ENCODE measurements at places on chromosomes 1 and 21.

GRCh38 chr21:14239281-14239680, 23.3 kb downstream of the RBM11 start:
- DNase-seq: no peak

GRCh38 chr1:229161740-229162139, 109.2 kb upstream of the RAB4A start:
- no peak for DNase-seq

GRCh38 chr1:54475357-54475881, 69.2 kb upstream of the SSBP3 start:
- DNase-seq: no peak

GRCh38 chr1:17734609-17735008, 20.5 kb upstream of the ACTL8 start:
- DNase-seq: no peak

DNA sequence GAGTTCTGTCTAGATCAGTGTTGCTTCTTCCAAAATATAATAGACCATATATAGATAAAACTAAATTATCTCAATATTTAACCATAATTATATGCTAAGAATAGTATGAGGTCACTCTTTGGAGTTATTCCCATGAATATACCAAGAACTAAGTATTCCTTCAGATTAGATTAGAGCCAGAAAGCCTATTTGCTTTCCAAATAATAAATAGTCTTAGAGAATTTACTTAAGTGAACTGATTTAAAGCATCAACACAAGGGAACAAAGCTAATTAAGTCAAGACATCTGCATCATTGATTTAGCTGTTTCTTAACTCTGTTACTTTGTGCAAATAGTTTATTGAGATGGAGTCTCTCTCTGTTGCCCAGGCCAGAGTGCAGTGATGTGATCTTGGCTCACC, 35.7 kb downstream of the FNBP1L start:
- DNase-seq: no peak

- no peak for DNase-seq
These were observed 12.3 kb upstream of the RGS4 start for GRCh38 chr1:163056831-163057230.

- DNase-seq: no peak
These were observed 50.0 kb upstream of the SYT6 start for GRCh38 chr1:114203595-114204128.

GRCh38 chr1:151846062-151846568, 6.5 kb upstream of the C2CD4D start:
- no peak for DNase-seq

DNA sequence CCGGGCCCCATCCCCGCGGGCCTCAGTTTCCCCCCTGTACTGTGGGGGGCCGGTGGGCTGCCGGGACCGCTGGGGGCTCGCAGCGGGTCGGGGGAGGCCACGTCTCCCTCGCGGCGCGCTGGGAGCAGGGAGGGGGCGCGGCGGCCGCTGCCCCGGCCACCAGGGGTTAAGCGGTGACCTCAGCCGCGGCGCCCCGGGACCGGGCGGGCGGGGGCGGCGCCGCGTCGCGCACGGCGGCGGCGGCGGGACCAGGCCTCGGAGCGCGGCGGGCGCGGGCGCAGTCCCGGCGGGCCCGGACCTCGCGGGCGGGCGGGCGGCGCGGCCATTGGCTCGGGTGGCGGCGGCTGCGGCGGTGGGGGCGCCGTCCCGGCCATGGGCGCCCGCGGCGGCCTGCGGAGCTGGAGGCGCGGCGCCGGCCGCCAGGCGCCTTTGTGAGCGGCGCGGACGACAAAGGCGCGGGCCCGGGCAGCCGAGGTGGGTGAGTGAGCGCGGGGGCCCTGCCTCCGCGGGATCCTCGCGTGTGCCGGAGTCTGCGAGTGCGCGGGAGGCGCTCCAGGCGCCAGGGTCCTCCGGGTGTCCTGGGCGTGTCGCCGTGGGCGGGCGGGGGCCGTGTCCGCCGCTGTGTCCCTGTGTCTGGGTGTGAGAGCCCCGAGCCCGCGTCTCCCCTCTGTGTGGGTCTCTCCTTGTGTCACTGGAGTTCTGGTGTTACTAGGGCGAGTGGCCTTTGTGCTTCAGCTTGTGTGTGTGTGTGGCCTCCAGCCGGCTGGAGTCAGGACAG, at the start of gene ARHGEF10L:
Gene ARHGEF10L (plus strand): TSS at position 222 of the 778 bp plus-strand sequence. CDS start 40,898 bp downstream, outside the sequence.
- DNase-seq: no peak

- no peak for DNase-seq
These were observed 7.6 kb downstream of the CDKN2C start for GRCh38 chr1:50977575-50978143.

DNA sequence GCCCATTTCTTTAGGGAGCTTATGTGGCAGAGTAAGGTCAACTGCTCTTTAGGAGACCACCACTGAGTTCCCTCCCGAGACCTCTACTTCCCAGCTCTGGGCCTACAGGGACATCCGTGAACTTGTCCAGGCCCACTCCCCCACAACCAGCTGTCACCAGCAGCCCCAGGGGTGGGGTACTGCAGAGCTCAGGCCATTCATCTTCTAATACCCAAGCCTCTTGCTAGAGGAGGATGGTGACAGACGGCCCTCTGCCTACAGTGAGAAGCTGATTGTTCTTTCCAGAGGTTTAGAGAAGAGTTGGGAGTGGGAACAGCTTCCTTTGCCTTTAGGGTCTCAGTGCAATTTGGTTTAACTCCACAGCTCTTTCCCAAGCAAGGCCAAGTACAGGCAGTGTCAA, 33.2 kb upstream of the ARTN start:
- DNase-seq: no peak

DNA sequence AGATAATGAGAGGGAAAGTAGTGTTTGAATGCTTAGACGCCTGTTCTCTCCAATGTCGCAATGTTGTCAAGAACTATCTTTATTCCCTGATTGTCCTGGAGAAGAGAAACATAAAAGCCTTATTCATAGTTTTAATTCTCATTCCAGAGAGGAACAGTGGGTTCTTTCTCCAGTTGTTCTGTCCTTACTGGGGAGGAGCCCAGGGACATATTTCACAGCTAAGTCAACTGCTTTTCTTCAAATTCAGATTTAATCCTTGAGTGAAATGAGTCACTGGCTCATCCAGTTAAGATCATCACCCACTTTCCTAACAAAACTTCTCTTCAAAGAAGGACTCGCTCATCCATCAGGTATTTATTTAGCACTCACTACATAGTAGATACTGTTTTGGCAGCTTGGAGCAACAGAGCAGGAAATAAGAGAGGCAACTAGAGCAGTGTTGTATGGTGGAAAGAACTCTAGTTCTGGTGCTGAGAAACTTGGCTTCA, 365.7 kb upstream of the USP24 start:
- DNase-seq: no peak

DNA sequence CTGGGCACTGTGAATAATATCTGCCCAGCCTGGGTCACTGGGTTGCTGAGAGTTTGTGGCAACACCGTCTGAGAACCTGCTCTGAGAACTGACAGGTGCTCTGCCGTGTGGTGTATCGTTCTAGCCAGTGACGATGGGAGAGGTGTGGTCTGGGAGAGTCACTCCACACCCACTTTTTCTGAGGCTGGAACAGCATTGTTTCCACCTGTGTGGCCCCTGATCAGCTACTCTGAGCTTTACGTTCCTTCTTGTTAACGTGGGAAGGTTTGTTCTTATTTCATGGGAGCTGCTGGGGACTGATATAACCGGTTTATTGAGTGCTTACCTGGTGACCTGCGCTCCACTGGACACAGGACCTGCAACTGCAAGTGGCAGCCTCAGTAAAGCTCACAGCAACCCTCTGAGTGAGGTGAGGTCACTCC, 34.8 kb upstream of the TENT5C start:
- DNase-seq: no peak

All from esophagus squamous epithelium (tissue), 5 donors.